ENCODE measurements at places on chromosomes 3 and 15.

DNA sequence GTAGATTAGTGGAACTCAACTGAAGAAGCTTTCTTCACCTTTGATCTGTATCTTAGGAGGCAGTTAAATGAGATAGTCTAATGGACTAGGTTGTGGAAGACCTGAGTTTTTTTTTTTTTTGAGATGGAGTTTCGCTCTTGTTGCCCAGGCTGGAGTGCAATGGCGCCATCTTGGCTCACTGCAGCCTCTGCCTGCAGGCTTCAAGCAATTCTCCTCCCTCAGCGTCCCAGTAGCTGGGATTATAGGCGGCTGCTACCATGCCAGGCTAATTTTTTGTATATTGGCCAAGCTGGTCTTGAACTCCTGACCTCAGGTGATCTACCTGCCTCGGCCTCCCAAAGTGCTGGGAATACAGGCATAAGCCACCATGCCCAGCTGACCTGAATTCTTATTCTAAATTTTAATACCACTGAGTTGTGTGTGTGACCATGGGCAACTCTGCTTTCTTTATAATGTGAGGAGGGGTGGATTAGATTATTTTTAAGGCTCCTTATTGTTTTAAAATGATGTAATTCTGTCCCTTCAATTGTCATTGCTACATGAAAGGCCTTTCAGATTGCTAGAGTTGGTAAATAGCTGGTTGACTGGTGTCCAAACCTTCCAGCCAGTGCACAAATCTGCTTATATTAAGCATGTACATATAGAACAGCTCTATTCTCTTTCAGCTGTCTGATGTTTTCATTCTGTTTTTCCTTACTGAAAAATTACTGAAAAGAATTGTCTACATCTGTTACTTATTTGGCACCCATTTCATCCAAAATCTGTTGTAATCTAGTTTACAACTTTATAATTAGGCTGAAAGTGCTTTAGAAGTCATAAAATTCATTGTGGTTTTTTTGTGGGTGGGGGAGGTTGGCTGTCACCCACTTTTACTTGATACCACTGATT, 2.3 kb downstream of the LNP1 start:
- no peak for DNase-seq

DNA sequence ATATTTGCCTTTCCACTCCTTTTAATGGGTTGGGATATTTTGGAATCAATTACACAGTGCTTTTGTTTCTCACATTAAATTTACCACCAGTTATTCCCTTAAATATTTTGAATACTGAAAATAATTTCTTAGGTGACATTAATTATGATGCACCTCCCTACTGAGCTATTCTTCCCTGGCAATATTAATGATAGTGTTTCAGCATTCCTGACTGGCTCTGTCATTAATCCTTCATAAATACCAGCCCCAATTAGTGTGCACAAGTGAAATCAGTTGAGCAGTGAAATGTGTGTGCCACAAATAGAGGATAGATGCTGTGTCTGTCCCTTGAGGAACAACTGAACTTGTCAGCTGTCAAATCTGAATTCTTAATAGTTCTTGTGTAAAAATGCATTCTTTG, 304.0 kb downstream of the CACNA2D3 start:
- no peak for DNase-seq

DNA sequence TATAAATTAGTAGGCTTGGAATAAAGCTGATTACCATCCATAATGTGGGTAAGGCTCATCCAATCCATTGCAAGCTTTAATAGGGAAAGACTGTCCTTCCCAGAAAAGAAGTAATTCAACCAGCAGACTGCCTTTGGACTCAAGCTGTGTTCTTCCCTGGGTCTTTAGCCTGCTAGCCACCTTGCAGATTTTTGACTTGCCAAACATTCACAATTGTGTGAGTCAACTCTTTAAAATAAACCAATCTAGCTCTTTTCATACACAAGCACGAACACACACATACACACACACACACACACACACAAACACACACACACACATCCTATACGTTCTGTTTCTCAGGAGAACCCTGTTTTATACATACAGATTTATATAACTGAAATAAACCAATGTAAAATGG, 248.1 kb downstream of the NAALADL2 start:
- no peak for DNase-seq

DNA sequence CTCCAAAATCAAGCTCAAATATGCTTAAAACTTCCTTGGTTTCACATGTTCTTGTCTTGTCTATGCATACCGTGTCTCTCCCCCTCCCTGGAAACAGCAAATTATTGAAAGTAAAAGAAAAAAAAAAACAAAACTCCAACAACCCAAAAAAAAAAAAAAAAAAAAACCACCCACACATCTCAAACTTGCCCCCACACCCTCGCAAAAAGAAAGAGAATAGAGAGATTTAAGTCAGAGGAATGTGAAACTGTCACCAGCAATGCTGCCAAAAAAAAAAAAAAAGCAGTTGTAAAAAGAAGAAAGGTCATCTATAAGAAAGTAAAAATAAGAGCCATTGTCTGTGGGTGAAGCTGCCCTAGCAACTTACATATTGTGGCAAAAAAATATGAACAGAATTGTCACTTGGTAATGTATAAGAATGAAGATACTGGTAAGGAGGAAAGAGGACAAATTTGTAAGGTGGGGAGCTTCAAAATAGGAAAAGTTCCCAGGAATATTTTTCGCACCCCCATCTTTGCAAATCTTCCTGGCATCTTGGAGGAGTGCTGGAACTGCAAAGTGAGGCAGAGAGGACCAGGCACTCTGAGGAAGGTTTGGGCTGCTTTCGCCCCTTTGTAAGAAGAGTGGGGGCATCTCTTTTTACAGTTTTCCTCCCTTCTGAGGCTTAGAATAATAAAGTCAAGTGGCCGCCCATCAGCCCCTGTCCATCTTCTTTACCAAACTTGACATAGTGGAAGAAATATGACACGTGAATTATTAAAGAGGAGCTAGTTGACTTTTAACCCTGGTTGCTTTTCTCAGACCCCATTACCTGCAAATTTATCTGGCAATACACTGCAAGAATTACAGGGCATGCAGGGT, 81.8 kb downstream of the NR2F2 start:
- DNase-seq, result no peak

DNA sequence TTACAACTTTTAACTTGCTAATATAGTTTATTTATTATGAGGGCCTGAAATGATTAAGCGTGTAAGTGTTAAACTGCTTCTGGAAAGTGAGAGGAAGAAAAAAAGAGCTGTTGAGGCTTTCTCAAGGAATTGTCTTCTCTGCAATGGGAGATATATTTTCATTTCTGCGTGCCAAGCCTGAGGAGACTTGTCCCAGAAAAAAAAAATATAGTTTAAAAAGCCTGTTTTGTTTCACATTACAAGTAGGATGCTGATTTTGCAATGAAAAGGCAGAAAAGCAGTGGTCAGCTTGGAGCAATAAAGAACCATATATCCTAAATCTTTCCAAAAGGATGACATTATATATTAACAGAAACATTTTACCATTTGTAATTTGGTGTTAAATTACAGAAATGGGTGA, 115.5 kb downstream of the GMNC start:
- DNase-seq, result no peak

- no peak for DNase-seq
These were observed 121.1 kb upstream of the ALDH1A3 start for GRCh38 chr15:100758555-100758954.

DNA sequence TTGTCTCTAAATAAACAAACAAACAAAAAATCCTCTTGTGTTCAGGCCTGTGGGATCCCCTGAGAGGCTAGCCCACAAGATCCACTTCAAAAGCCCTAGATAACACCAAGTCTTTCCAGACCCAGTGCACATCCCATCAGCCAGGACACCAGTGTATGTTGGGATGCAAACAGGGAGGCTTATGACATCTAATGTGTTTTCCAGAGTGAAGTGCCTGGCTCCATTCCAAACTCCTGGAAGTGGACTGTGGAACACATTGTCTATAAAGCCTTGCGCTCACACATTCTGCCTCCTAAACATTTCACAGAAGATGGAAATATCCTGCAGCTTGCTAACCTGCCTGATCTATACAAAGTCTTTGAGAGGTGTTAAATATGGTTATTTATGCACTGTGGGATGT, 57.0 kb downstream of the MLH1 start:
- no peak for DNase-seq

DNA sequence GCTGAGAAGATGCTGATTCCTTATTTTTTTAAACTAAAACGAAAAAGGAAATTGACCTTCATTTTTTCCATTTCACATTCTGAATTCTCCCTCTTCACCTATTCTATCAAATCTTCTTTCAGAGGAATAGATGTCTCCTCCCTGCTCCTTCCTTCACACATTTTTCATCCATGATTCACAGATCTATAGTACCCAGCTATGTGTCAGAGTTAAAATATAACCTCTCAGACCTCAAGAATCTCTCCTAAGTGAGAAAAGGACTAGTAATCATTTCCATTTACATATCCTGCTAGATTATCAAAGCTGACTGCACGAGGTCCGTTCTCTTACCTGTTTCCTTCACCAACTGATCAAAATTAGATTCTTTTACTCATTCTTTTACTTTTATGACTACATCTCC, 1297.6 kb upstream of the ALCAM start:
- DNase-seq, result no peak

DNA sequence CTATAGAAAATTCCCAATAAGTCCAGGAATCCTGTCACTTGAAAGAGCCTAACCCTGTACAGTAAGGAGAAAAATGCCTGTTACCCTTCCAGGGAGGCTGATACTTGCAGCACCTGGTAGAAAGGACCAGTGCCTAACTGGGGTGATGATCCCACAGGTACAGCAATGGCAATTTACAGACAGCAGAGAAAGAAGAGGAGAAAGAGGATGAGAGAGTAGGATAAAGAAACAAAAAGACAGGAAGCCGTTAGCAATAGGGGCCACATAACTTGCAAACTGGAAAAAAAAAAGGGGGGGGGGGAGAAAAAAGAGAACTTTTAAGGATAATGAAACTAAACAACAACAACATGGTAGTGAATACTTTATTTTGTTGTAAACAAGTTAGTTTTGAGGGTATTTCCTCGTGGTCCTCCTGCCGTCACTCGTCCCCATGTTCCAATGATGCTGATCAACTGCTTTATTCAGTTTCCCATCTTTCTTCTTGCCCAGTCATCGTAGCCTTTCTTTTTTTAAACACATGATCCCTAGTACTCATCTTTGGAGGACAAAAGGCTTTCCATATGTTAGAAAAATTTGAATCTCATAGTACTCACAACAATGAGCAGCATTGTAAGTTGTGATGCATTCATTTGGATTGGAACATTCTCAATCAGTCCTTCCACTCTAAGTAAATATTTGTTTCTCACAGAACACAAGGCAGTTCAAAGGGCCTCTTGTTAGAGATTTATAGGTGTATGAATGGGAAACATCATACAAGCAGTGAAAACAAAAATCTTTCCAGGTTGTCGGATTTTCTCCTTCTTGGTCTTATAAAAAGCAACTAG, 8.6 kb downstream of the TM4SF1 start:
- no peak for DNase-seq

- no peak for DNase-seq
These were observed 84.3 kb downstream of the MTHFS start for GRCh38 chr15:79812541-79812940.

DNA sequence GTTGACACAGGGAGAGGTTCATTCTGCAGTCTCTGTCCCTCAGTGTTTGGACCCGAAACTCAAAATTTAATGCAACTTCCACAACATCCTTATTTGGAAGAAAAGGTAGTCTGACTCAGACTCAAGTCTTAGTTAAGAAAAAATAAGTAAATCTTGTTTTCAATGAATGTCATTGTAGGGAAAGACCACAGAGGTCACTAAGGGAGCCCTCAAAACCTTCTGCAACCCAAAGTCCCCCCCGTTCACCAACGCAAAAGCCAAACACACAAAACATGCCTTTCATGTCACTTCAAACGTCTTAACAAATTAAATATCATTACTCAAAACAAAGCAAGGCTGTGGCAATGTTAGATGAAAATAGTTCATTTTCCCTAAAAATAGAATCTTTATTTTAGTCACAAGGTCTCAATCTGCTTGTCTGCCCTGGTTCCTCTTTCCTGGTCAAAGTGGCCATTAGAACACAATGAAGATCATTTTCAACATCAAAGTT, 20.9 kb upstream of the SSUH2 start:
- DNase-seq, result no peak

DNA sequence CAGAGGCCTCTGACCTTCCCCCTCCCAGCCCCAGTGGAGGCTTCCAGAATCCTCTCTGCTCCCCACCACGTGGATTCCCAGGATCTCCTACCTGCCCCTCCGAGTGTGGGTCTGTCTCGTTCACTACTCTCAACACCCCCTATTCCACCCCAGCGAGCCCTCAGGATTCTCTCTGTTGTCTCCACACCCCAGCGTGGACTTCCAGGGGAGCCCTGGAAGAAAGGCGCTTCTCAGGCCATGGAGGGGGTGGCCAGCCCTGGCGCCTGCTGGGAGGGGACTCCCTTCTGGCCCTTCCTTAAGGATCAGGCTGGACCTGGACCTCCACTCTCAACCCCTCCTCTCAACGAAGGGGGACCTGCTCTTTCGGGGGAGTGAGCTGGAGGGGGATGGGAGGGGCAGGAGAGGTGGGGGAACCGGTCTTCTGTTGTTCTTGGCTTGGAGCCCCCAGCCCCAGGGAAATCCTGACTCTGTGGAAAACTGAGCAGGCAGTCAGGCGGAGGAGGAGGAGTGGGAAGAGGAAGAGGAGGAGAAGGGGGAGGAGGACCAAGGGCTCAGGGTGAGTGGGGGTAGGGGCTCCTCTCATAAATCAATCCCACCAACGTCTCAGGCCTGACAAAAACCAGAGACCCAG, 32.9 kb downstream of the EPHB3 start:
- no peak for DNase-seq

GRCh38 chr15:41816788-41817187, 11.1 kb upstream of the JMJD7 start:
- DNase-seq, result no peak

- no peak for DNase-seq
These were observed 288.3 kb downstream of the CNTN6 start for GRCh38 chr3:1380926-1381646.

GRCh38 chr3:98029083-98029482, 6.0 kb downstream of the GABRR3 start:
- no peak for DNase-seq

DNA sequence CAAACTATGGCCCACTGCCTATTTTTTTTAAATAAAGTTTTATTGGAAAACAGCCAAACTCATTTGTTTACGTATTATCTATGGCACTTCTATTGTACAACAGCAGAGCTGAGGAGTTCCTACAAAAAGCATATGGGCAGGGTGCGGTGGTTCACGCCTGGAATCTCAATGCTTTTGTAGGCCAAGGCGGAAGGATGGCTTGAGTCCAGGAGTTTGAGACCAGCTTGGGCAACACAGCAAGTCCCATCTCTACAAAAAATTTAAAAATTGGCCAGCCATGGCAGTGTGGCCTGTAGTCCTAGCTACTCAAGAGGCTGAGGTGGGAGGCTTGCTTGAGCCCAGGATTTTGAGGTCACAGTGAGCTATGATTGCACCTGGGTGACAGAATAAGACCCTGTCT, 142.3 kb downstream of the RORA start:
- no peak for DNase-seq

DNA sequence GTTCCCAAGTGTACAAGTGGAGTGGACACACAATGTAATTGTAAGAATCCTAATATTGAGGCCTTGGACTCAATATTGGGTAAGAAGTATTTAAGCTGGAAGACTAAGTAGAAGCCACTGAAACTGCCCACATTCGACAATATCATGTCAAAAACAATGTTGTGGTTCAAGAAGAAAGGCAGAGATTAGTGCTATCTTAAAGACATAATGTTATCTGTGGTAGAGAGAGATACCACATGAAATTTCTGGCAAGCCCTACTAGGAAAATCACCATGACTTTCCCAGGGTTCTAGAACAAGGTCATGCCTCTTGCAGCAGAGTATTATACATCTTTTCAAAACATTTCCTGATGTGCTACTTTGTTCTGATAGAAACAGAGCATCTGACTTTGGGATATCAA, 192.6 kb downstream of the RAP2B start:
- no peak for DNase-seq

- DNase-seq, result no peak
These were observed 15.3 kb upstream of the UNC13C start for GRCh38 chr15:53962646-53963561.

All from gastrocnemius medialis (tissue), 4 donors.